Mucosa of gallbladder (tissue), 1 donor: ENCODE measurements at places on chromosomes 5 and 9. TPM values are rescaled to one million over a fixed set of nuclear protein-coding genes. Genes with fewer than 3 reads are reported as not detected.

DNA sequence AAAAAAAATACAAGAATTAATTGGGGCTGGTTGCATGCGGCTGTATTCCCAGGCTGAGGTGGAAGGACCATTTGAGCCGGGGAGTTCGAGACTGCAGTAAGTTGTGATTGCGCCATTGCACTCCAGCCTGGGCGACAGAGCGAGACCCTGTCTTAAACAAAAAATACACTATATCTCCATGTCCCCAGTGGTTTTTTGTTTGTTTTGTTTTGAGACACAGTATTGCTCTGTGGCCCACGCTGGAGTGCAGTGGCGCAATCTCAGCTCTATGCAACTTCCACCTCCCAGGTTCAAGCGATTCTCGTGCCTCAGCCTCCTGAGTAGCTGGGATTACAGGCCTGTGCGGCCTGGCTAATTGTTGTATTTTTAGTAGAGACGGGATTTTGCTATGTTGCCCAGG is 1.2 kb downstream of the COQ4 start:
- DNase-seq: no peak

DNA sequence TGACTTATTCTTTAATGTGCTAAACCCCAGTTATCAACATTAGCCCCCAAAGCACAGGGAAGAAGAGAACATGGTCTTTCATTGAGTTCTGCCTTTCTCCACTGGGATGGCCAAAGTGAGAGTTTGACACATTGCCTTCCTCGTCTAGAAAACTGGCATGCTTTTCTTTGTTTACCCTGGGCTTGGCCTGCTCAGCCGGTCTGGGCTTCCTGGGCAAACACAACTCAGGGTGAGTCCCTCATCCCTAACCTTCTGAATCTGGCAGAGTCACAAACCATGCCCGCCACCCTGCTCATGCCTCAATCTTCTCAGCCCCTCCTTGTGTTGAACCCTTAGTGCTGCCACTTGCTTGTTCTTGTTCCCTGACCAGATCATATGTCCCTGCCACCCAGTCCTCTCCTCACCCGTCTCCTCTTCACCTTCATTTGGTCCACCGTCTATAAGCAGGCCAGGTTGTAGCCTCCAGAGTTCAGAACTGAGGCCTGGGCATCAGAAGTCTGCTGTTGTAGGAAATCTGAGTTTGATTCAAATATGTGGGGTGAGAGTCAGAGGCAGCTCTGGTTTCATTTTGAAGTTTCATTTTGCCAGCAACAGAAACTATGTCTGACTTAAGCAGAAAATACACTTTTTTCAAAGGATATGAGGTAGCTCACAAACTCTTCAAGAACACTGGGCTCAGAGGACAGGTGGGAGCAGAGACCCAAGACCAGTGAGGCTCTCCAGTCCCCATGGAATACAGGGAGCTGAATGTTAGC is 217.6 kb downstream of the NDUFS4 start:
- no peak for DNase-seq

- no peak for DNase-seq
These were observed 227.3 kb upstream of the NMUR2 start for GRCh38 chr5:152632360-152632759.

DNA sequence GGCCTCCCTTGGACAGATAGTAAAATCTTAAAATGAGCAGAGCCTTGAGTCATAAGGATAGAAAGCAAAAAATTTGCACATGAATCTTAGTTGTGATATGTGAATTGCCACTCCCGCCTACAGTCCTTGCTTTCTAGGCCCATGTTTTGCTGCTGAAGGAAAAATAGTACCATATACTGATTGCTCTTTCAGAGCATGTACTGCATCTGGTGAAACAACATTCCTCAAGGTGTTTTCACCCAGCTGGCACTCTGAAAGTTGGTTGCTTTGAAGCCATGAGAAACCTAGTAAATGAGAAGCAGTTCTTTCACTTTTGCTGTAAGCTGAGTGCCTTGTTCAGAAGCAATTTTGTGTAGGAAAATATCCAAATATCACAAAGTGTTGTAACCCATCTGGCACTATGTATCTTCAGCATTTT is 10.3 kb downstream of the CDC37L1 start:
- no peak for DNase-seq

GRCh38 chr9:115111874-115112273 is 6.1 kb downstream of the TNC start:
- no peak for DNase-seq

- DNase-seq: no peak
These were observed 107.3 kb downstream of the SNCAIP start for GRCh38 chr5:122419142-122419894.

- DNase-seq: no peak
These were observed 29.1 kb upstream of the PLCXD3 start for GRCh38 chr5:41539454-41539853.

- DNase-seq: no peak
These were observed 1.1 kb upstream of the PITX1 start for GRCh38 chr5:135034963-135035677.

- DNase-seq: no peak
These were observed 41.5 kb downstream of the ANKRD55 start for GRCh38 chr5:56191656-56192055.

GRCh38 chr9:95045751-95046150 is 271.8 kb downstream of the FANCC start:
- DNase-seq: no peak

DNA sequence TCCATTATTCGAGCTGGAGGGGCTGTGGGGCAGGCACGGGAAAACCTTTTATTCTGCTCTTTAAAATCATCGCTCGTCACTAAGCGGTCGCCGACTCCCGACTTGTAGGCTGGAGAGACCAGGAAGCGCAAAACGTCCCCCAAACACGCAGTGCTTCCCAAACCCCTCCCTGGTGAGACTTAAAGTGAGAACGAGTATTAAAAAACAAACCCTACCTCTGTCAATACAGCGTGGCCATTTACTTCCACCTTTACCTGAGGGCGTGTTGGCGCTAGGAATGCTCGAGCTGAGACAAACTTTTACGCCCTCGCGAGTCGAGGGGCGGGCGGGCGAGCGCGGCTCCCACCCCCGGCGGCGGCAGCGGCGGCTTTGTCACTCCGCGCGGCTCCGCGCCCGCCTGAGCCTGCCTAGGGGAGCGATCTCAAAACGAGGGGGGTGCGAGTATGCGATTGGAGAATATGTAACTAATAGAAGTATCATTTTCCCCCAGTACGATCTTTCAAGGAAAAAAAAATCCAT is at the start of gene NR2F1-AS1:
NR2F1-AS1 (minus strand) TSS at position 293 of the 519 bp plus-strand sequence.
- no peak for DNase-seq

GRCh38 chr9:132630811-132631210 is 39.0 kb downstream of the DDX31 start:
- DNase-seq: no peak

GRCh38 chr5:180130291-180130869 is 58.8 kb upstream of the RNF130 start:
- DNase-seq: no peak

GRCh38 chr5:78243639-78244038 is 50.9 kb downstream of the AP3B1 start:
- no peak for DNase-seq

GRCh38 chr5:5616247-5616895 is 193.9 kb downstream of the ICE1 start:
- DNase-seq: no peak

GRCh38 chr9:137264067-137264466 is 8.9 kb downstream of the NELFB start:
- no peak for DNase-seq

DNA sequence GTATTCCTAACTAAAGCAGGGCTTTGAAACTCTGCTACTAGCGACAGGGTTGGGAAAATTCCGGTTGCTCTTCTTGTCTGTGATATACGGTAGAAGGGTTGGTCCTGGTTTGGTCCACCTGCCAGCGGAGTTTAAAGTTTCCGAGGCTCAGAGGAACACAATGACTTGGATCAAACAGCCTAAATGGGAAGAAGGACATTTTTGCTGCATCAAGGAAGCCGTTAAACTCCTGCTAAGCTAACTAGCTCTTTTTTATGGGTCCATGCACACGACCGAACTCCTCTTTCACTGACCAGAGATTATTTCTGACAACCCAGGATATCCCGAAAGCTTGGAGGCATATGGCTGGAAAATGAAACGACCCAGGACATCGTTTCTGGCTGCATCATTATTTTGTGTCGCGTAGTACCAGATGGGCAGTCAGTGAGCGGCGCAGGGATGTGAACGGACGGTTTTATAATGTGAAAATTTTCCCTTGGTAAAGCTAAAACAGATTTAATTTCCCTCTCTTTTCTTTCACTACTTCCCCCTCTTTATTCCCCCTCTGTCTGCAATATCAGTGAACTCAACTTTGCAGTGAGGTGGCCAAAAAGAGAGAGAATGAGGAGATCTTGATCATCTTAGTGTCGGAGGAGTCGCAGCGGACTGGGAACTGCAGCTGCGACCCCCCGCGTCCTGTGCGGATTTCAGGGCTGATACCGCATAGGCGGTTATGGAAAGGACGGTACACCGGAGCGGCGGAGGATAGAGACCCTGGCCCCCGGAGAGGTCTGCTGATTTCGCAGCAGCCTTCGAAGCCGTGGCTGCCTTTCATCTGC is at the start of gene LURAP1L:
LURAP1L (plus strand) TSS at position 160 of the 818 bp plus-strand sequence. CDS start 696 bp downstream, outside the sequence.
- peak; percentile 73 for DNase-seq

DNA sequence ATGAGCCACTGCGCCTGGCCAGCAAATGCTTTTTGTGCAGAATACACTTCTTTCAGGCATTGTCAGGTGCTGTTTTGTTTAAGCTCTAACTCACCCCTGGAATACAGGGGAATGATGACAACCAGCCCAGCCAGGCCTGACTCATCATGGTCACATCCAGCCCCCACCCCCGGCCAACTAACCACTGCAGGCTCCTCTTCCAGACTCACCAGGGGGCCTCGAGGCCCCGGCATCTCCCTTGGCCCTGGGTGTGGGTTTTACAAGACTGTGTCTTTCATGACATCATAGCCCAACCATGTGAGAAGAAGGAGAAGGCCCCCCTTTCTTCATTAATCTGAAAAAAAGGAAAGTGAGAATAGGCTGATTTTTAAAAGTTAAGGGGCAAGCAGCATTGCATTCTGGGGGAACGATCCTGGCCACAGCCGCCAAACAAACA is 35.5 kb downstream of the OLFML2A start:
- no peak for DNase-seq

- DNase-seq: no peak
These were observed 323.5 kb upstream of the PTGER4 start for GRCh38 chr5:40356248-40356647.

GRCh38 chr9:79565245-79565644 is 6.5 kb upstream of the TLE4 start:
- DNase-seq: no peak

DNA sequence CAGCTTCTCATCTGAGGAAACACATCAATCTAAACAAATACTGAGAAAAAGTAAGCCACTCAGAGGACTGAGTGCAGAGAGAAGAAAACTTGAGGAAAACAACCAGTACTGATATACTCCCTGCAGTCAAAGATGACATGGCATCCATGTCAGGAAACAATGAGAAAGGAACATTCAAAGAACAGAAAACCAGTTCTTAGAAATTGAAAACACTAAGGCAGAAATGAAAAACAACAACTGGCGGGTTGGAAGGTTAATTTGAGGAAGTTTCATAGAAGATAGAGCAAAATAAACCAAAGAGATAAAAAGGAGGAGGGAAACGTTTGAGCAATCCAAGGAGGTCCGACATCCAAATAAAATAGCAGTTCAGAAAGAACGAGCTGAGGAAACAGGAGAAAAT is 475.2 kb downstream of the HINT1 start:
- DNase-seq: no peak

- no peak for DNase-seq
These were observed 44.2 kb downstream of the PSMB7 start for GRCh38 chr9:124370896-124371582.

DNA sequence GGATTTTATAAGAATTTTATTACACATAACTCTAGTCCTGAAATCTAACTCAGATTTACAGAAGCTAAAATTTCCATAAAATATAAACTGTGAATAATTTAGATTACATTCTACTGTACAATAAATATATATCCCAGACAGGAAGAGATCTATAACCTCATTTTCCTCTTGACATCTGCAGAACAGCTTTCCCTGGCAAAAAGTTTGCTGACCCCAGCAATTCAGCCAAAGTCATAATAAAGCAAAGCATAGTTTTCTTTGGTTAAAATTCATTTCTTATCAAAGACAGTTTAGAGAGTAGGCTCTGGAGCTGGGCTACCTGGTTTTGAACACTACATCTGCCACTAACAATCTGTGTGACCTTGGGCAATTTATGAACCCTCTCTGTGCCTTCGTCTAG is 372.5 kb downstream of the CAAP1 start:
- no peak for DNase-seq

DNA sequence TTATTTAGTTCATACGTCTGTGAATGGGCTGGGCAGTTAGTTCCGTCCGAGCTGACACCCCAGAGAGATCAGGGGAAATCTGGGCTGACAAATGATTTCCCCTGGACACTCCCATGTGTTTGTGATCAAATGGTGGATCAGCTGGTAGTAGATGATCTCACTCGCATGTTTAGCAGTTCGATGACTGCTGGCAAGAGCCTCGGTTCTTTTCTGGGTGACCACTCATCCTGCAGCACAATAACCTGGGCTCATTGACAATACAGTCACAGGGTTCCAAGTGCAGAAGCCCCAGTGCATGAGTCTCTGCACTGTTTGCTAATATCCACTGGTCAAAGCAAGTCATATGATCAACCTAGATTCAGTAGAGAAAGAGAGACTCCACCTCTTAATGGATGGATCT is 155.9 kb downstream of the NR2F1-AS1 start:
- no peak for DNase-seq

- DNase-seq: no peak
These were observed 4.0 kb upstream of the CSF2 start for GRCh38 chr5:132069561-132069960.

- no peak for DNase-seq
These were observed 21.9 kb downstream of the MAN2A1 start for GRCh38 chr5:109711673-109712072.

- DNase-seq: no peak
These were observed 103.3 kb upstream of the TAS2R1 start for GRCh38 chr5:9733486-9733885.

DNA sequence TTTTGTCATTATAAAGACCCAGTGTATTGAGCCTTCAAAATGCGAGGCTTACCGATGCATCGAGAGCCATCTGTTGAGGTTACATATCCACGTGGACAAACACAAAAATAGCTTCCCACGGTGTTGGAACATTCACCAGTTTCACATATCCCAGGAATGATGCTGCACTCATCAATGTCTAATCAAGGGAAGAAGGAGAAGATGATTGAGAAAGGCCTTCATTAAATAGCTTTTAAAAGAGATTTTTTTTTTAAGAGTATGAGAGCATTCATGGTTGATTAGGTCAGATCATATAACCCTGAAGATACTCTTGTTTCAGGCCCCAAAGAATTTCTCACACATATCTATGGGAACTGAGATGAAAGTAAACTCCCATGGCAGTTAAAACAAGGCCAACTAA is 129.4 kb downstream of the FBN2 start:
- DNase-seq: no peak

- no peak for DNase-seq
These were observed 46.2 kb downstream of the F2RL2 start for GRCh38 chr5:76576996-76577395.

The OTULIN gene
- 33.6 TPM for total RNA-seq

The NMUR2 gene
- total RNA-seq: 0.09 TPM

The YTHDC2 gene
- total RNA-seq: 20.3 TPM

The SMIM27 gene
- 13.0 TPM for total RNA-seq

The GABBR2 gene
- total RNA-seq: 0.29 TPM

The RMRP gene
- total RNA-seq: 17,824 TPM

The ZNF883 gene
- 4.5 TPM for total RNA-seq

The SLC2A8 gene
- total RNA-seq: 25.0 TPM

The ANGPTL2 gene
- 55.2 TPM for total RNA-seq

The OGN gene
- total RNA-seq: 154 TPM
